ENCODE measurements at places on chromosomes 7 and 10. TPM values are rescaled to one million over a fixed set of nuclear protein-coding genes. Genes with fewer than 3 reads are reported as not detected.

The NEUROG3 gene
- not detected for total RNA-seq

DNA sequence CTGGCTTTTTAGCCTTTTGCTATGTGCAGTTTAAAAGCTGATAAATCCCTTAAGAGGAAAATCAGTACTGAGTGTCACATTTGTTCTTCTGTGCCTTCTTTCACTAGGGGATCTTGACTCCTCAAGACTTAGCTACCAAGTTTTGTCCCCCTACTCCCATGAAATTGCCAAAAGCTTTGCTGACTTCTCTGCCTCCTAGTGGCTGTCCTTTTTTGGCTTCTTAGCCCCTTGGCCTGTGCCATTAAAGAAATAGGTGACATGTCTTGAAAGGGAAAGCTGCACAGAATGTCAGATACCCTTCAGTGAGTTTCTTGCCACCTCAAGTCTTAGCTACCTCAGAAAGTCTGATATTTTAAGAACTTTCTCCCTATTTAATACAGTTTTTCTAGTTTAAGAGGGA is 10.5 kb downstream of the MKLN1 start:
- H3K27me3 ChIP-seq: no peaks in the 10 kb centered on the region
- peaks cover 3% of the 10 kb centered on the region for H3K4me1 ChIP-seq
- H3K27ac ChIP-seq: no peak overlapping the region

- no peaks in the 10 kb centered on the region for H3K4me1 ChIP-seq
- H3K36me3 ChIP-seq: no peaks in the 10 kb centered on the region
- no peak overlapping the region for H3K27ac ChIP-seq
- no peak overlapping the region for H3K4me3 ChIP-seq
- no peak for DNase-seq
Measured at GRCh38 chr10:50653142-50653541, 29.4 kb upstream of the SGMS1 start.

The SLC26A4 gene
- 1.3 TPM for total RNA-seq

DNA sequence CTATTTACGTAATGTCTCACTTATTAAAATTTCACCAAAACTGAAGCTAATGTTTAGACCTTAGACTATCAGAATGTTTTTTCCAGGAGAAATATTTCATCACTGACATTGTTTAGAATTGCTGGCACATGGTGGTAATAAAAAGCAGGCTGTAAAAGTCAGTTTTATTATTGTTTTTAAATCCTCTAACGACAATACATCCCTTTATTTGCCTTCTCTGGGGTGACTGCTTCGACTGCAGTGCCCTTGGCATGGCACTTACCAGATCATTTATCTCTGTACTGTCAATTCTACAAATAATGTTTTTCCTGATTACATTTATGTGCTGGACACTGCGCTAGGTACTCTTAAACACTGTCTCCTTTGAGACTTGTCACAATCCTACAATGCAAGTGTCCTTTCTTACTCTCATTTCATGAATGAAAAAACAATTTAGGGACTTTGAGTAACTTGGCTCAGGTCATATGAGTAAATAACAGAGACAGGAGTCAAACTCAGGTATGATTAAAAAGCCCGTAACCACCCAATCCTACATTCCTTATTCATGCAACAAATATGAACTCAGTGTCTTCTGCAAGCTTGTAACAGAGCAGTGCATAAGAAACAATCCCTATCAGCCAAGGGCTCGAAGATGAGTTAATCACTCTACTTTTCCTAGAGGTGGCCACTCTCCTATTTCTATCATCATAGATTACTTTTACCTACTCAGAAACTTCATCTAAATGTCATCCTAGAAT is 5.6 kb upstream of the ING3 start:
- H3K27me3 ChIP-seq: no peaks in the 10 kb centered on the region
- no peak for DNase-seq
- H3K27ac ChIP-seq: no peak overlapping the region
- no peak overlapping the region for H3K4me3 ChIP-seq
- no peaks in the 10 kb centered on the region for H3K36me3 ChIP-seq

DNA sequence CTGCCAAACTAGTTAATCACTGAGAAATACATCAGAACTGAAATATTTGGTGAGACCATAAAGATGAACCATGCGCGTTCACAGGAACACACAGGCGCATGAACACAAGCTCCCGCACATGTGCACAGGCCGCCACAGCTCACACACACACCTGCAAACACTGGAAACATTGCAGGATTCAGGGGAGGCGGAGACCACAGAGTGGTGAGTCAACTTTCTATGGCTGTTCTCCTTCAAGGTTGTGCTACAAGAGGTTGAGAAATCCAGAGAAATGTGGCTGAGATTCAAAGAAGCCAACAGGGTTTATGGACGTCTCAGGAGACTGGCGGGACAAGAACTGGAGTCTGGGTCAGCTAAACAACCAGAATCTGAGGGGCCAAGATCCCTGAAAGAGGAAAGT is 17.8 kb downstream of the ESYT2 start:
- peaks cover 26% of the 10 kb centered on the region for H3K4me1 ChIP-seq
- no peak overlapping the region for H3K27ac ChIP-seq
- no peak overlapping the region for H3K4me3 ChIP-seq
- no peaks in the 10 kb centered on the region for H3K27me3 ChIP-seq
- H3K36me3 ChIP-seq: no peaks in the 10 kb centered on the region
- peak; percentile 59 for DNase-seq

DNA sequence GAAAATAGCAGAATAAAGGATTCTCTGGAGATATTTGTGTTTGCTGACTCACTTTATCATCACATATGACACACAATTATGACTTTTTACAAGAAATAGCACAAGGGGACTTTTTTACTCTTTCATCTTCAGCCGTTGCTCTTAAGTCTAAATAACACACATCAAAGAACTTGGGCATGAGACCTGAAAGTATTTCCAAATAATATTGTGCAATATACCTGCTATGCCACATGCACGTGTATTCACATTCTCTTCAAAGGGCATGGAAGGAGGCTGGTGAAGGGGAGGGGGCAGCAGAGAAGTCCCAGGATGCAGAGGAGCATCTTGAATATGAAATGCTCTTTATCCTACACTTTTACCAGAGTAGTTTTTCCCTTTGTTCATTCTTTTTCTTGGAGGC is 4.1 kb upstream of the ADARB2 start:
- H3K27ac ChIP-seq: no peak overlapping the region
- H3K27me3 ChIP-seq: no peaks in the 10 kb centered on the region
- DNase-seq: no peak
- no peaks in the 10 kb centered on the region for H3K36me3 ChIP-seq

The C7orf57 gene
- total RNA-seq: not detected

- H3K4me3 ChIP-seq: no peak overlapping the region
- no peaks in the 10 kb centered on the region for H3K36me3 ChIP-seq
- H3K4me1 ChIP-seq: no peaks in the 10 kb centered on the region
- no peak for DNase-seq
Measured at GRCh38 chr10:57247271-57247670, 886.2 kb upstream of the ZWINT start.

The SEMA3C gene
- total RNA-seq: 91.9 TPM

The RADIL gene
- 3.2 TPM for total RNA-seq

The ZPBP gene
- 1.1 TPM for total RNA-seq

- H3K27me3 ChIP-seq: no peaks in the 10 kb centered on the region
- H3K27ac ChIP-seq: no peak overlapping the region
- H3K4me3 ChIP-seq: no peak overlapping the region
- DNase-seq: no peak
Measured at GRCh38 chr7:116573541-116573940, 48.7 kb downstream of the CAV1 start.

DNA sequence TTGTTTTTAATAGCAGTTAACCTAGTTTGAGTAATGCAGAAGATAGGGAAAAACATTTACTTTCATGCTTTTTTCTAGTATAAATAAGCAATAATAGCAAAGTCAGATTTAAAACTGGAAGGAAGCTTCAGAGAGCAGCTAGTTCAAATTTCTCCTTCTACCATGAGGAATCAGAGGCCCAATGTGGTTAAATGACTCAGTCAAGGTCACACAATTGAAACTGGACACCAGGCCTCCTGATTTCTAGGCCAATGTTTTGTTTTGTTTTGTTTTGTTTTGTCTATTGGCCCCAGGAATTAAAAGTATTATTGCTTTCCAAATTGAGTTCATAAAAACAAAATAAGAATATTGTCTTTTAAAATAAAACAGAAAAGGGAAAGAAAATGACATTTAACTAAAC is 122.3 kb downstream of the TRIL start:
- H3K27me3 ChIP-seq: no peaks in the 10 kb centered on the region
- H3K4me3 ChIP-seq: no peak overlapping the region
- H3K36me3 ChIP-seq: no peaks in the 10 kb centered on the region

The OR2A5 gene
- total RNA-seq: not detected

The UFSP1 gene
- 4.8 TPM for total RNA-seq

The KLLN gene
- 0.61 TPM for total RNA-seq

The TLX1 gene
- not detected for total RNA-seq

- H3K4me3 ChIP-seq: no peak overlapping the region
- H3K4me1 ChIP-seq: no peaks in the 10 kb centered on the region
- no peak for DNase-seq
Measured at GRCh38 chr7:137694405-137694804, 152.4 kb downstream of the DGKI start.

The GIMAP2 gene
- 9.6 TPM for total RNA-seq

- no peak overlapping the region for H3K4me3 ChIP-seq
- H3K4me1 ChIP-seq: no peaks in the 10 kb centered on the region
- no peak overlapping the region for H3K27ac ChIP-seq
- H3K27me3 ChIP-seq: no peaks in the 10 kb centered on the region
- no peak for DNase-seq
- H3K36me3 ChIP-seq: no peaks in the 10 kb centered on the region
Measured at GRCh38 chr7:155778349-155778748, 33.9 kb downstream of the SHH start.

DNA sequence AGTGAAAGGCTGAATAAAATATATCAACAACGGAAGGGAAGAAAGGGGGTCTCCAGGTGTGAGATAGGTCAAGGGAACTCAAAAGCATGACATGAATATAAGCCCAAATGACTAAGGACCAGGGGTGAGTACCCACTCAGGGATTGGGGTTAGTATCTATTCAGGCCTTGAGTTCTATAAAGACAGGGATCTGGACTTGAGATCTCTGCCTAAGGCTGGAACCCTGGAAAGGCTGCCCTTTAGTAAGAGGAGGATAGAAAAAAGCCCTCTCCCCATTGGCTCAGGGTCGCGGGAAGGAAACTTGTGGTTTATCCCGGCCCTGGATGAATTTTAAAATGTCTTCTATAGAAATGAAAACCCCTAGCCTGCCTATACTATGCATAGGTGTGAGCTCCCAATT is 2.4 kb upstream of the ITPRIP start:
- H3K27ac ChIP-seq: no peak overlapping the region
- no peaks in the 10 kb centered on the region for H3K36me3 ChIP-seq
- H3K4me1 ChIP-seq: peaks cover 6% of the 10 kb centered on the region
- H3K27me3 ChIP-seq: no peaks in the 10 kb centered on the region
- DNase-seq: no peak

DNA sequence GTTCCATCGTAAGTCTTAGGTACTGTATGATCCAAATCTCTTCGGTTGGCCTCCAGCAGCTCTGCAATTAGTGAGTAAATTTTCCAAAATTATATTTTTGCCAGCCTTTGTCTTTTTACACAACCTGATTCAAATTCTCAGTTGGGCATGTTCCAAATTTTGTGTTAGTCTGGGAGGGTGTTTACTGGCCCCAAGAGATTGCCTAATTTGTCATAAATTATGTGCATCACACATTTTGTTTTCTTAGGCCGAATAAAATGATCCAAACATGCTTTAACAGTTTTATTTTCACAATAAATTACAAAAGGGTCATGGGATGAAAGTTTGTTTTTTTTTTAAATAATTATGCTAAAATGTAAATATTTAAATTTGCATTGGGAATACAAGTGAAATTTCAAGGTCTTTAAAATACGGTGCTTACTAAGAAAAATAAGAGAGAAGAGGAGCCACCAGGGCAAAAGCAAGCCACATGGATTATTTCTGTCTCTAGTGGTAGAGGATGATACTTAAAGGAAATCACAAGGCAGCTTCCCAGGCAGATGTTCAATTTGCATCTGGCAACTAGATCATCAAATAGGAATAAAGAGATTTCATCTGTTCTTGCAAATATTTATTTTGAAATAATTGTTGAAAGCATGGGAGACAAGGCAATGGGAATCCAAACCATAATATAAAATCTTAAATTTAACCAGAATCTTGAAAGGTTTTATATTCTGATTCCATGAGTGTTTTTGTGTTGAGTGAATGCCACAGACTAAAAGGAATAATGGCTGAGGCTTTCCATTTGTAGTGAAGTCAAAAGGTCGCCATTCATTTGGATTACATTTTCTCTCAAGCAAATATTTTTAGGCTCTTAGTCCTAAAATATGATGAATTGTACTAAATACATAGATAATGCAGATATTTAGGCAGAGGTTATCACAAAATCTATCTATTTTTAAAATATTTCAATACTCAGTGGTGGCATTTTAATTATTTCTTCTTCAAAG is 111.1 kb downstream of the MDFIC start:
- no peaks in the 10 kb centered on the region for H3K36me3 ChIP-seq
- no peak overlapping the region for H3K27ac ChIP-seq
- no peaks in the 10 kb centered on the region for H3K4me1 ChIP-seq
- DNase-seq: no peak
- no peak overlapping the region for H3K4me3 ChIP-seq

The PCLO gene
- 3.6 TPM for total RNA-seq

The USP54 gene
- total RNA-seq: 33.1 TPM

DNA sequence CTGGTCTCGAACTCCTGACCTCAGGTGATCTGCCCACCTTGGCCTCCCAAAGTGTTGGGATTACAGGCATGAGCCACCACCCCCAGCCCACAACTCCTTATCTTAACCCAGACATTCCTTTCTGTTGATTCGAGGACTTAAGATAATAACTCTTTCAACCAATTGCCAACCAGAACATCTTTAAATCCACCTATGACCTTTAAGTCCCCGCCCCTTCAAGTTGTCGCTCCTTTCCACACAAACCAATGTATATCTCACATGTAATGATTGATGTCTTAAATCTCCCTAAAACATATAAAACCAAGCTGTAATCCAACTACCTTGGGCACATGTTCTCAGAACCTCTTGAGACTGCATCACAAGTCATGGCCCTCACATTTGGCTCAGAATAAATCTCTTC is 7.8 kb upstream of the ANKRD2 start:
- DNase-seq: no peak
- H3K27me3 ChIP-seq: no peaks in the 10 kb centered on the region
- no peak overlapping the region for H3K27ac ChIP-seq
- H3K36me3 ChIP-seq: no peaks in the 10 kb centered on the region
- no peak overlapping the region for H3K4me3 ChIP-seq
- no peaks in the 10 kb centered on the region for H3K4me1 ChIP-seq

- no peaks in the 10 kb centered on the region for H3K36me3 ChIP-seq
- H3K27ac ChIP-seq: no peak overlapping the region
- H3K4me3 ChIP-seq: no peak overlapping the region
- peaks cover 2% of the 10 kb centered on the region for H3K4me1 ChIP-seq
Measured at GRCh38 chr7:55309040-55309991, 55.8 kb upstream of the LANCL2 start.

The ZNHIT1 gene
- total RNA-seq: 53.4 TPM

DNA sequence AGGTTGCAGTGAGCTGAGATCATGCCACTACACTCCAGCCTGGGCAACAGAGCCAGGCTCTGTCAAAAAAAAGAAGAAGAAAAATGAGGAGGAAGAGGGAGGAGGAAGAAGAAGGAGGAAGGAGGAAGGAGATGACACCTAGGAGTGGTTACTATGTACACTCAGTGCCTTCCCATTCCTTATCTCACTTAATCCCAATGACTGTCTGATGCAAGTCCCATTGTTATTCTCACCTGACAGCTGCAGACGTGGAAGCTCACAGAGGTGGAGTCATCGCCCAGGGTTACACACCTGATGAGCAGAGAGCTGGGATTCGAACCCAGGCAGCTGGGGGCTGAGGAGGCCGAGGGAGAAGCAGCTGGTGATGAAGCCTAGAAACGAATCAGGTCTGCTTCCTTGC is 258.8 kb downstream of the SNX10 start:
- H3K27me3 ChIP-seq: no peaks in the 10 kb centered on the region
- H3K4me3 ChIP-seq: no peak overlapping the region
- no peak for DNase-seq
- H3K4me1 ChIP-seq: no peaks in the 10 kb centered on the region
- H3K27ac ChIP-seq: no peak overlapping the region

All from ovary (tissue), 10 donors.